CD4-positive, alpha-beta T cell treated with Interleukin-4 for 1 hour (primary cell): ENCODE measurements at places on chromosomes 16 and 17.
A peak's percentile ranks its signal among the peaks of the same experiment; 100 is the strongest.

DNA sequence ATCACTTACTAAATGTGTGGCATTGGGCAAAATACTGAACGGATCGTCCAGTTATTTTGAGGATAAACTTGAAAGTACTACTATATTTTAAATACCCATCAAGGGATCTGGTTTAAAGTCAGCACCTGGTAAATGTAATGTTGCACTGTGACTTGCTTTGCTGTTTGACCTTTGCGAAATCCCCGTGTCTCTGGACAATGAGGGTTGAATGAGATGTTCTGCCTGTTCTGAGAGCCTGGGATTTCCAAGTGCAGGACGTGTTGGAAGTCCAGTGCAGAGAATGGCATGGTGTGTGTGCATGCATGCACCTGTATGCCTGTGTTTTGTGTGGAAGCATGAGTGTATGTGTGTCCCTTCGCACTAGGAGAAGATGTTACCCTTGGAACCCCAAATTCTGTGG is 106.6 kb downstream of the N4BP1 start:
- no peak for DNase-seq

- DNase-seq, result no peak
Measured at GRCh38 chr17:19880393-19880792, 12.7 kb upstream of the ULK2 start.

DNA sequence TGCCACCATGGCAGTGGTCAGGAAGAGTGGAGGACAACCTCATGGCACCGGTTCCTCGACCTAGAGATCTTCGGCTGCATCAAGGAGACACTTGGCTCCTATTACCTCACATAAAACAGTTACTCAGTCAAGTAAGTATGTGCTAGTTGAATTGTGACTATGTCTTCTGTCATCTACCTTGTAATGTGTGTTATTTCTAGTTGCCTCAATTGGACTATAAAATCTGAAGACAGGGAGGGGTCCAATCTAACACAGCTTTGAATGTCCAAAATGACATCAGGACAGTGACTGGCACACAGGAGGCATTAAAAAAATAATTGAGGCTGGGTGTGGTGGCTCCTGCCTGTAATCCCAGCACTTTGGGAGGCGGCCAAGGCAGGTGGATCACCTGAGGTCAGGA is 17.2 kb downstream of the C16orf86 start:
- no peak for DNase-seq

GRCh38 chr16:3690470-3690928 is 26.8 kb downstream of the TRAP1 start:
- DNase-seq, result peak; percentile 86

DNA sequence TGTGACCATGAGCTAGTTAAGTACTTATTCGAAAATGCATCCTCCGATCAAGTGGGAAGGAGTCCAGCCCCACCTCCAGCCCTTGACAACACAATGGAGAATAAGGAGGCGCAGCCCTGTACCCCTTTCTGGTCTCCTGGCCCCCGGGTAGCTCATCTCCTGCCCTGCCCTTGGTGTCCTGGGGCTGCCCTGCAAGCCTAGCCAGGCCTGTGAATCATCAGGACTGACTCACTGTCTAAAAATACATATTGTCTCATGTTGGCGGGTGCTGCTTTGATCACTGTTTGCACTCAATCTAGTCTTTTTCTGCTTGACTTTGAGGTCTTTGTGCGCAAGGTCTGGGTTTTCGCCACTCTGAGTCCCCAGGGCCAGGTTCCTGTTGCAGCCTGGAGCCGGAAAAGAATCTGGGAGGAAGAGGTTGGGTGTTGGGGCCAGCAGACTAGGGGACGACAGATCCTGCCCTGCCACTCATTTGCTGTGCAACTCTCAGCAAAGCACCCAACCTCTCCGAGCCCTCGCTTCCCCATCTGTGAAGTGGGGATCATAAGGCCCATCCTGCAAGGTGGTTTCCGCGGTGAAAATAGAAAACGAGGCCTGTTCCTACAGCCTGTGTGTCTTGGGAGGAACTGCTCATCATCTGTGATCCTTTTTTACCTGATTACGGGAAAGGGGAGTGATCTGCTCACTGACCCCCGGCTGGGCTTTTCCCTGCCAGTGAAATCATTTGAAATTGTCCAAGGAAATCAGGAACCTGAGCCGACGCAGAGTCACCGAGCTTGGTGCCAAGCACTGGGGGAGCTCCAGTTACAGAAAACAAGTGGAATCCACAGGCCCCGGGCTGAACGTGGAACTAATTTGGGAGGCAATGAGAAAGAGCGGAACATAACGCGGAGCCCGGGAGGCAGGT is 230.4 kb downstream of the PARN start:
- no peak for DNase-seq

- peak; percentile 64 for DNase-seq
Measured at GRCh38 chr17:3683054-3683511, 12.9 kb downstream of the P2RX5 start.

DNA sequence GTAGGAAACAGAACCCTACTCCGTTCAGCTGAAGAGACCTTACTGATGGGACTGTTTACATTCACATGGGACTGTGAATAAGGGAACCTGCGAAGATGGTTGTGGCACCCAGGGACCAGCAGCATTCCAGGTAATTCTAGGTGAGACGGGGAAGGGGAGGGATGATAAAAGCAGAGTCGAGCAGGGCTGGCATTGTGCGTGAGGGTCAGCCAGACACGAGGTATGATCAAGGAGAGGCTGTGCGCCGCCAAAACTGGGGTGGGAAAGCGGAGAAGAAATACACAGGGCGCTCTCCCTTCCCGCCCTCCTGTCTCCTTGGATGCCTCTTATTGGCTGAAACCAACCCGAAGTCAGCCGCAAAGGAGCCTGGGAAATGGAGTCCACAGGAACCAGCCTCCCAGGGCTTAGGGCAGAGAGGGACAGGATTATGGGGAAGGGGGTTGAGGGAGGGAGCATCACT is 38.4 kb upstream of the CSNK2A2 start:
- peak; percentile 59 for DNase-seq
